Small intestine (tissue), 16 donors: ENCODE measurements at places on chromosomes 11 and 22.
A peak's percentile ranks its signal among the peaks of the same experiment; 100 is the strongest.

DNA sequence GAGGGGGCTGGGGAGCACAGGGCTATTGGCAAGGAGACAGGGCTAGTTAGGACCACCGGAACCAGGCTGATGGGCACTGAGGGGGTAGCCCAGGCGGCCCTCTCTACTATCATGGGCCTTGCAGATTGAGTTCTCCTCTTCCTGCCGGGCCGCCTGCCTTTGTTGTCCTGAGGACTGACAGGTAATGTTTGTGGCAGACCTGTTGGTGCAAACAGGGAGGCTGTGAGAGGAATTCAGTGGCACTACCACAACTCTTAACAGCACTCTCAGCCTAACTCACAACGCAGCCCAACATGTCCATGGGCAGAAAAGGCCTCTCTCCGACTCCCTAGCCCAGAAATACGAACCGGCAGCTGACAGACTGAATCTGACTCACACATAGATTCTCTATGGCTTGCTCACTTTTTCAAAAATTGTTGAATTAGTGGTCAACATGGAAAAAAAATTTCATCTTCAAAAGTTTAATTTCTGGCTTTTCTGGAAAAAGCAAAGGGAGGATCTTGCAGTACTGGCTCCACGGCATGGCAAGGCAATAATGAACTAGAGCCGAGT is 11.4 kb downstream of the KCNJ5 start:
- no peak for DNase-seq

DNA sequence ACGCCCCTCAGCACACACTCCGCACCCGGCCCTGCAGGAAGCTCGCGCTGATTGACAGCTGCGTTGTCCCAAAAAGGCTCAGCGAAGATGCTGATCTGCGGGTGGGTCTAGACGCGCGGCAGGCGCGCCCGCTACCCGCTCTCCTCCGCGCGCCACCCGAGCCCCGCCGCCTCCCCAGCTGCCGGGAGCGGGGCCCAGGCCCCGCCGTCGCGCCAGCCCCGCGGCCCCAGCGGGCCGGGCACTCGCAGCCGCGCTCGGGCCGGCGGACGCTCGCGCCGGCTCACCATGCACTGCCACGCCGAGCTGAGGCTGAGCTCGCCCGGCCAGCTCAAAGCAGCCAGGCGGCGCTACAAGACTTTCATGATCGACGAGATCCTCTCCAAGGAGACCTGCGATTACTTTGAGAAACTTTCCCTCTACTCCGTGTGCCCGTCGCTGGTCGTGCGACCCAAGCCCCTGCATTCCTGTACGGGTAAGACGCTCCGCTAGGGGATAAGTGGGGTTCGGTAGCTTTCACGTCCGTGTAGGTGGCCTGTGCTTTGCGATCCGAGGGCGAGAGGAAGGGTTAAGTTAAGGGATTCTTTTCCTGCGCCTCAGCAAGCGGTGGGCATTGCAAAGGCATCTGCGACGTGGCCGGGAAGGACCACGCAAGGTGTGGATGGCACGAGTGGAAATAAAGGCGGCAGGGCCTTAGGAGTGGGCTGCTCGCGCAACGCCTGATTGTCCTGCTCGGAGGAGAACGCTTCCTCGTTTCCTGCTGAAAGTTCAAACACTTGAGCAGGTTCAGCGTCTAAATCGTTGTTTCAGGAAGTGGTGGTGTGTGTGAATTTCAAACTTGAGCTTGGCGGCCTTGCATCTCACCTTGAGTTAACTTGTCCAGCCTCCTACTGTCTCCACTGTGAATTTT is at the start of gene BARX2:
Gene BARX2, plus strand, starts transcription at position 98 of the 907 bp plus-strand sequence. Its CDS starts 188 bp downstream, at position 286.
- DNase-seq = peak; percentile 89

GRCh38 chr11:74540270-74540669 is 46.7 kb upstream of the LIPT2 start:
- no peak for DNase-seq

- no peak for DNase-seq
Observed at GRCh38 chr11:1256257-1257045, 33.6 kb downstream of the MUC5B start.

- no peak for DNase-seq
Observed at GRCh38 chr11:115887727-115888126, 383.5 kb upstream of the CADM1 start.
